ENCODE measurements at places on chromosomes 12 and 14.

DNA sequence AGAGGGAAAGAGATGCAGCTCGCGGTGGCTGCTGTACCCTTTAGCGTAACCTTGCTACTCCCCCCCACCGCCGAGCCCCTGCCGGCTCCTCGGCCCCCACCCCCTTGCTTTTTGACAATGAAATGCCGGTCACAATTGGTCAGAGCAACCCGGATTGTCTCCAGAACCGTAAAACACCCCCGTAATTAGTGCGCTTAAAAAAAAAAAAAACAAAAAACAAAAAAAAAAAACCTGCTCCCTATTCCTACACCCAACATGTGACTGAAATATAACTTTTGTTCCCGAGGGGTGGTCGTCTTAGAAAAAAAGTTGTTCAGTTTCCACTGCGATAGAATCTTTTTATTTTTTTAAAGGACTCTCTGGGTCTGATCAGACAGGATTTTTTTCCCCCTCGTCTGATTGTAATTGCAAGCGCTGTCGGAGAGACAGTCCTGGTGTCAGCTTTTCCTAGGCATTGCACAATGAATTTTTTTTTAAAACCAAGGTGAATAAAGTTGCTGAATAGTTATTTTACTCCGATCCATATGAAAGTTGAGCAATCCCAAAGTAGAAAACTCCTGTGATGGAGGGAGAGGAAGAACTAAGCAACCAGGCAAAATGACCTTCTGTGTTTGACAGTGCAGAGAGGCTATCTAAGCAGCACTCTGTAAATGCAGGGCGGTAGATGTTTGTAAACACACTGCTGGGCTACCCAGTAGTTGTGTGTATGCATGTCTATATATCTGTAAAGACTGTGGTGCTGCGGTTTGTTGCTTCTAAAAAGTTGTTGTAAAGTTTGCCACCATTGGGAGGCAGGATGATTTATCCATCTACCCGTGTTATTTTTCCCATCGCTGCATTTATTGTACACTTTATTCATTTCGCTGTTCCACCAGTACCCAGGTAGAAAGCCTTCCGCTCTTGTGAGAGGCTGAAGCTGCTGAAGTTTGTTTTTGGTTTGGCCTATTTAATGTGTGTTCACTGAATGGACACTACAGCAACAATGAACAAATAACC is 1.1 kb downstream of the ETV6 start:
- DNase-seq, result no peak

DNA sequence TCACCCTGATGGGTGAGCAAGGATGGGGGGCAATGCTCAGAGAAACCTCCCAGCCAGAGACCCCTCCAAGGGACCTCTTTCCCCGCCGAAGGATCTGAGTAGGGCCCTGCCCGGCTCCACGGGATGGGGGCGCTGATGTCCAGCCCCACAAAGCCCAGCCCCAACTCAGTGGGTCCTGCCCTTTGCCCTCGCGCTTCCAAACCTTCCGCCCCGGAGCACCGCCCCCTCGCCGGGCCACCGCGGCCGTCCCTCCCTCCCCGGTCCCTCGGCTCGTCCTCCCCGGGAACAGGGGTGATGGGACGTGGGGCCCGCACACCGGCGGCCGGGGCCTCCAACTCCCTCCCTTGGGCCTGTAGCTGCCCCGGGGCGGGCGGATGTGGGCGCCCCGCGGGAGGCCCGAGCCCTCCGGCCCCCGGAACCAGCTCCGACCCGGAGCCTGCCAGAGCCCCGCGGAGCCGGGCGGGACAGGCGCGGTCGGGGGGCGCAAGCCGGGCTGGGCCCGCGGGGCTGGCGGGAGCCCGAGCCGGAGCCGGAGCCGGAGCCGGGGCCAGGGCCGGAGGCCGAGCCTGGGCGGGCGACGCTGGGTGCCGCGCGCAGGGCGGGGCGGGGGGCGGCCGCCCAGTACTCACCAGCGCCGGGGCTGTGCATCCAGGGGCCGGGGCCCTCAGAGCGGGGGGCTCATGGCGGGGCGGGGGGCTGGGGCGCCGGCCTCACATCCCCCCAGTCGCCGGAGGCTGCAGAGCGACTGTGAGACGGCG is 386 bp downstream of the HDAC7 start:
- DNase-seq, result no peak

DNA sequence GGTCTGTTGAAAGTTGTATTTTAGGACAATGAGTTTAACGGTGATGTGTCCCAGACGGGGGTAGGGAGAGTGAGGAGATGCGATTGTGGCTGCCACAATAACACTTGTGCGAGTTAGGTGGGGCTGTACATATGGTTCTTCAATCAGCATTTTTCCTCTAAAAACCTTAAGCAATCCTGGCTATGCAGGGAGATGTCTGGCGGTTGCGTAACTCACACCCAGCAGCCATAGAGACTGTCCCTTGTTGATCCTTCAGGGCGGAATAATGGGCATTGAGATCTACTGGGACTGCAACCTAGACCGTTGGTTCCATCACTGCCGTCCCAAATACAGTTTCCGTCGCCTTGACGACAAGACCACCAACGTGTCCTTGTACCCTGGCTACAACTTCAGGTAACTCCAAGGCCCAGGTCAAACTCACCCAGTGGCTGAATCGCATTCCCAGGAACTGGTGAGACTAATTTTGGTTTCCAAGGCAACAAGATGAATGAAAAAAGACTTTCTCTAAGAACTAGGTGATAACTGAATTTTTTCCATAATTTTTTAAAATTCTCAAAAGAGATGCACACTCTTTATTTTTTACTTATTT is 34.6 kb downstream of the P2RX7 start:
- no peak for DNase-seq

DNA sequence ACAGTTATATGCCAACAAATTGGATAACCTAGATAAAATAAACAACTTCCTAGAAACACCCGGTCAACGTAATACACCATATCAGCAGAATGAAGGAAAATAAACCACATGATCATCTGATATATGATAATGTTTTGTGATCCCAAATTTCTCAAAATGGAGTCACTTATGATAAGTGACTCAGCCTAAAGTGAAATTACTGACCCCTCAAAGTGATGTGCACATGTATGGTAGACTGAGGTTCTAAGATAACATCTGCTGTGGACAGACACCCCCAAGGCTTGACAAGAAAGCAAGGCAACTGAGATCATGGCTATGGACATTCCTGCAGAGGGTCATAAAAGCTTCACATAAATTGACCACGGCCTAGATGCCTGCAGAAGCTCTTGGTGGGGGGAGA is 105.1 kb upstream of the DCN start:
- DNase-seq, result no peak

GRCh38 chr12:57641699-57642442 is 8.9 kb upstream of the B4GALNT1 start:
- no peak for DNase-seq

DNA sequence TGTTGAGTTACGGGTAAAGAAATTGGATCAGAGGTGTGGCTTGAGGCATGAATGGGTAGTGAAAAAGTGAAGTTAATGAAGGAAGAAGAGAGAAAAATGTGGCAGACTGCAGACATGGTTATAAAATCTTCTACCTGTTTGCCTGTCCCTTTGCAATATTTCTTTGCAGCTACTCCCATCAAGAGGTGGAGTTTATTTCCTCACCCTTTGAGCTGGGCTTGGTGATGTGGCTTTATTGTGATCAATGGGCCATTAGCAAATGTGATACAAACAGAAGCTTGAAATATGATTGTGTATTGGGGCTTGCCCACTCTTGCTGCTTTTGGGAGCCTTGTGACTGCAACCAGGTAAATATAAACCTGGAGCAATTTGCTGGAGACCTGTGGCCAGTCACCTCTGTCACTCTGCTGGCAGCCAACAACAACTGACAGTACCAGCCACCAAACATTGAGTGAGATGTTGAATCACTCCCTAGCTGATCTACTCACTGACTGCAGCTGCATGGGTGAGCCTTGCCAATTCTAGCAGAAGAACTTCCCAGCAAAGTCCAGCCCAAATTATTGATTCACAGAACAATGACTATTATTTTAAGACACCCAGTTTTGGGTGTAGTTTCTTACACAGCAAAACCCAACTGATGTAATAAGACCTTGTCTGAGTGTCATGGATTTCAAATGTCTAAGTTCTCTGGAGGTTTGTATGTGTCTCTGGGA is 151.0 kb upstream of the ATP2B1 start:
- DNase-seq, result no peak

GRCh38 chr12:94638521-94638920 is 11.8 kb downstream of the TMCC3 start:
- DNase-seq, result no peak

DNA sequence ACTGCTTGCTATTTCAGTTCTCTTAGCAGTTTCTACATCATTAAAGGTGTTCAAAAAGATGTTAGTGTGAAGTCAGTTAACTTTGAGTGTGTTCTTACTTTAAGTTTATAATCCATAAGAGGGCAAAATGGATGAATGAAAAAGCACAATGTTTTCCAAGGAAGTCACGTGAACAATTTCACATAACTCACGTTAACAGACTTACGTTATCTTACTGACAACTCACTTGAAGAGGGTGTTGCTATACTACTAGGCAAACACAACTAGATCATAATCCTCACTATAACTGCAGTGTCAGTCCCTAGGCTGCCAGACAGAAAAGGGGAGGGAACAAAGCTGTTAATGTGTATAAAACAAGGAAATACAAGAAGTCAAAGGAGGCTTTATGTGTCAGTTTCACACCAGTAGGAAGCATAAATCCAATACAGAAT is 6.4 kb downstream of the SLC2A13 start:
- DNase-seq, result no peak

DNA sequence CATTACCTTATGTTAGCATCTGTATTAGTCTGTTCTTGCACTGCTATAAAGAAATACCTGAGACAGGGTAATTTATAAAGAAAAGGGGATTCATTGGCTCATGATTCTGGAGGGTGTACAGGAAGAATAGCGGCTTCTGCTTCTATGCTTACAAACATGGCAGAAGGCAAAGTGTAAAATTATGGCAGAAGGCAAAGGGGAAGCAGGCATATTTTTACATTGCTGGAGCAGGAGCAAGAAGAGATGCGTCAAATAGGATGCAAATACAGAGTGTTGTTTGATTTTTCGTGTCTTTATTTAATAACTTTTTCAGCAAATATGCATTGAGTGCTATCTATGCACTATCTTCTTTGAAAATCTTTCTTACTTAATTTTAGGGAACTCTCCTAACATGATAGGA is 210.7 kb upstream of the SSTR1 start:
- DNase-seq, result no peak

DNA sequence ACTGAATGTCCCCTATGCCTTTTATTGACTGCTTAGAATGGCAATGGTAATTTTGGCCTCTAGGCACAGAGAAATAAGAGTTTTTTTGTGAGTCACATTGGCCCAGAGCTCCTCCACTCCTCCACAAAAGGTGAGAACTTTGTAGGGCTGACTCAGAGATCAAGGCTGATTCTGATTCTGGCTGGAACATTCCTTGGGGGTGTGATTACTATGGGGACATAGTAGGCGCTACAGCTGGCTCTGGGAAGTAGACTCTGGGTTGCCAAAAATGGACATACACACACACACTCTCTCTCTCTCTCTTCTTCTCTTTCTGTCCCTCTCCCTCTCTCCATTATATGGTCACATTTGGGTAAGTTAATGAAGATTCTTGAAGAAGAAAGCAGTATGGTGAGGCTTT is 174.6 kb upstream of the DDHD1 start:
- DNase-seq, result no peak

GRCh38 chr12:62763861-62764645 is 170.9 kb downstream of the PPM1H start:
- DNase-seq, result no peak

GRCh38 chr14:95250140-95250769 is 69.5 kb downstream of the CLMN start:
- DNase-seq, result no peak

- DNase-seq, result no peak
Measured at GRCh38 chr12:17456486-17456885, 633.5 kb downstream of the RERGL start.

DNA sequence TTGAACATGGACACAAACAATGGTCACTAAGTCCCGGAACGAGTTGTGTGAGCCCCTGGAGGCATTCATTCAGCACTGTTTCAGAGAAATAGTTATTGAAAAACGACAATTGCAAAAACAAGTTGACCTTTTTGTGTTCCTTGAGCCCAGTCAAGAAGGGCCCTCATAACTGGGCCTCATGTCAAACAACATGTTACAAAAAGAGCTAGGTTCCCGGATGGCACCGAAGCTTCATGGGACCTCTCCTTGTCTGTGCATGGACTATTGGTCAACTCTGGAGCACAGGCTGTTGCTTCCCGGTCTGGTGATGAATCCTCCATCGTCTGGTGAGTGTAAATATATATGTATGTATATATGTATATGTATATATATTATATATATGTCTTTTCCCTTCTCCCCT is 176.6 kb downstream of the ALG10 start:
- DNase-seq, result no peak

DNA sequence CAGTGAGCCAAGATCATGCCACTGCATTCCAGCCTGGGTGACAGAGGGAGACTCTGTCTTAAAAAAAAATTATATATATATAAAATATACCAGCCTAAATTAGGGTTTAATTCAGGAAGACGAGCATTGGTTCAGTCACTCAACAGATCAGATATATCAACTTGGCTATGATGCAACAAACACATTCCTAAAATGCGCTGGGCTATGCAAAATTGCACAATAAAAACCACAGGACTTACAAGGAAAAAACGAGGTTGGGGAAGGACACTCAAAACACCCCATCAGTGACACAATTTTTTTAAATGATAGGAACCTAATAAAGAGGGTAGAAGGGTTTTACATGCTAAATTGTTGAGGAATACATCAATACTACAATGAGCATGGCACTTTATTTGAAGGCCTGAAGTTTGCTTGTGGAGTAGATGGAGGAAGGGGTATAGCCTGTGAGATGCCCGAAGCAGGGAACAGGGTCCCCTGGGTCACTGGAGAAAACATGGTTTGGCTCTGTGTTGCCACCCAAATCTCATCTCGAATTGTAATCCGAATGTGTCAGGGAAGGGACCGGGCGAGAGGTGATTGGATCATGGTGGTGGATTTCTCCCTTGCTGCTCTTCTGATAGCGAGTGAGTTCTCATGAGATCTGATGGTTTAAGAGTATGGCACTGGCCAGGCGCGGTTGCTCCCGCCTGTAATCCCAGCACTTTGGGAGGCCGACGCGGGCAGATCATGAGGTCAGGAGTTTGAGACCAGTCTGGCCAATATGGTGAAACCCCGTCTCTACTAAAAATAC is 71.2 kb downstream of the TNFAIP2 start:
- DNase-seq, result no peak

- DNase-seq, result no peak
Measured at GRCh38 chr12:7501031-7501588, 2.5 kb downstream of the CD163 start.

GRCh38 chr12:113478351-113479011 is 6.8 kb upstream of the LHX5 start:
- DNase-seq, result no peak

DNA sequence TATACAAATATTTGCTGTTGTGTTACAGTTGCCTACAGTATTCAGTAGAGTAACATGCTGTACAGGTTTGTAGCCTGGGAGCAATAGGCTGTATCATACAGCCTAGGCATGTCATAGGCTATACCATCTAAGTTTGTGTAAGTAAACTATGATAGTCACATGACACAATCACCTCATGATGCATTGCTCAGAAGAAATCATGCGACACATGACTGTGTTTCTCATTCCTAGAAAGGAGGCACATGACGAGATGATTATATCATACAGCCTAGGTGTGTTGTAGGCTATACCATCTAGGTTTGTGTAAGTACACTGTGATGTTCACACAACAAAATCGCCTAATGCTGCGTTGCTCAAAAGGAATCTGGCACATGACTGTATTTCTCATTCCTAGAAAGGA is 31.9 kb downstream of the NOPCHAP1 start:
- no peak for DNase-seq

Measured in HCT116 (cell line).